ENCODE measurements at places on chromosomes 11 and 22.

GRCh38 chr11:78575478-78575877, 814 bp upstream of the NARS2 start:
- DNase-seq: no peak

GRCh38 chr11:96340555-96340885, 2.5 kb downstream of the MAML2 start:
- DNase-seq: no peak

DNA sequence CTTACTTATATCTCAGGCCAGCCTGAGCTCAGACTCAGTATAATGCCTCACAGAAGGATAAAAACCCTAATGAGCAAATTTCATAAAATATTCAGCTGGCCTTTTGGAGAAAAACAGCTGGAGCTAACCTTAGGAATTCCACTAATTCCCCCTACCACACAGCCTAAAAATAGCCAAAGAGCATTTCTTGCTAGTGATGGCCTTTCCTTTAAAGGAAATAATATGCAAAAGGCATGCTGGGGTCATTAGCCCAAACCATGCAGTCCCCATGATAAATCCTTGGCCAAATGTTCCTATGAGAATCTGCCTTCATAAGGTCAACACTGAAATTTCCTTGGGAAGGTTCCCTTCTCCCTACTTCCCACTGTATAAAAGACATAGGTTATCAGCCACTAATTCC, 38.2 kb downstream of the SYTL2 start:
- no peak for DNase-seq

GRCh38 chr11:43575913-43576310, 104.6 kb upstream of the HSD17B12 start:
- DNase-seq: no peak

DNA sequence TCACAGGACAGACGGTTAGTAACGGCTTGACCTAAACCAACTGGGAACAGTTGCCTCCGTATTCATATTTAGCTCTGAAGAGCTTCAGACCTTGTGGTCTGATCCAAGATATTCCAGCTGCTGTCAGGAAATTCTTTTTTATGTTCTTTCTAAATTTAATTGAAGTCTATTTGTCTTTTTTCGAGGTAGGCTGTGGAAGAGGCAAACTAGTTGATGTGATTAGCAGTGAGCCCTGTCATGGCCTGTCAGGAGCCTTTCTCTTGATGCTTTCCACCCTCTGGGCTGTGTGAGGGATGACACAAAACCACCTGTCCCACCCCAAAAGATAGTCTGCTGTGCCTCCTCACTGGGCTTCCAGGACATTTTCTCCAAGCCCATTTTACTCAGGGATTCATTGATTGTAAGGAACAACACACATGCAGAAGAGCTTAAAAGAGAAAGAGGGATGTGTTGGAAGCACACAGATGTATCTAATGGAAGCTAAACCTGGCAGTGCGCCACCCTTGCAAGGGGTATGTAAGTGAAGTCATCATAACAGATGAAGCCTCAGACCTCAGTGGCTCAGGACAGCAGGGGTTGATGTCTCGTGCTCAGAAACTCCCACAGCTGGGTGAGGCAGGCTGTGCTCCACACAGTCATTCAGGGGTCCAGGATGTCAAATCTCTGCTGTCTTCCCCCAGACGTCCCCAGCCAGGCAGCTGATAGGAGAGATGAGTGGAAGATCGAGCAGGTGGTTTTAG, 170.0 kb downstream of the NCAM1 start:
- DNase-seq: no peak

DNA sequence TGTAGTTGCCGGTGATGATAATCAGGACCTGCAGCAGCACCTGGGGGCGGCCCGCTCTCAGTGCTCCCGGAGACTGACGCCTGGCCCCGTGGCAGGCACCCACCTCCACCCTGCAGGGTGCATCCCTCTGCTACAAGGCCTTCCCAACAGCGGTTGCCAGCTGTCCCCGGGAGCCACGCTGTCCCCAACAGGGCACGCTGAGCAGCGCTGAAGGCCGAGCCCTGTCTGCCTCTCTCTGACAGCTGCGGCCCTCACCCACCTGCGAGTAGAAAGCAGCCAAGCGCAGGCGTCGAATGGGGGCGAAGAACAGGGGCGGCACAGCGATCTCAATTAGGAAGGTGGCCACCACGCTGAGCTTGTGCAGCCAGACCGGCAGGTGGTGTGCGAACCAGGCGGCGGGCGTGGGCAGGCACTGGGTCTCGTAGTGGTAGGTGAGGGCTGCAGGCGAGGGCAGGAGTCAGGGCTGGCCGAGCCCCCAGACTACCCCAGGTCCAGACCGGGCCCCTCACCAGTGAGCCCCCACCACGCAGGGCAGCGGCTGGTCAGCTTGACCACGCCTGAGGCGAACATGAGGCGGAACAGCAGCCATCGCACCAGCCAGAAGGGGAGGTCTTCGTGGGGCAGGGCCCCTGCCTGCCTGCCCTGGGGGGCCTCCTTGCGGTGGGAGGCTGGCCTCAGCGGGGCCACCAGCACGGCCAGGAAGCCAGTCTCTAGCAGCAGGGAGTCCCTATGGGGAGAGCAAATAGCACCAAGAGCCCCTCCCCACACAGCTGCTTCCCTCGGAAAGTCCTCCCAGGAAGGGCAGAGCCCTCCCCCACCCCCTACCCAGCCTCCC, 1.5 kb downstream of the LMF2 start:
- DNase-seq: no peak

DNA sequence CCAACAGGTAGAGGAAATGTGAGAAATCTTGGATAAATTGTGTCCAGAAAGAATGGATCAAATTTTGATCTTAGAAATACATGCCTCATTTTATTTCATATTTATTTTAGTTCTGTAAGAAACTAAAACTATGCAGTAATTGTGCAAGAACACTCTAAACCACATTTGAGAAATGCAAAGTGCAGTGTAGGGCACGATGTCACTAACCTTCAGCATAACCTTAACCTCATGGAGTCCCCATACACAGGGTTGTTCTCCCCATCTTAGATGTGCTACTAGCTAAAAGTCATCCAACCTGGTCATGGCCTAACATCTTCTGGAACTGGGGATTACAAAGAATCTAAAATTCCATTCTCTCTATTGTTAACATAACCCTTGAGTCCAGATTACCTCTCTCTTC, 48.4 kb upstream of the ARHGAP42 start:
- DNase-seq: no peak

- DNase-seq: no peak
These were observed 13.6 kb upstream of the MUC2 start for GRCh38 chr11:1060852-1061616.

DNA sequence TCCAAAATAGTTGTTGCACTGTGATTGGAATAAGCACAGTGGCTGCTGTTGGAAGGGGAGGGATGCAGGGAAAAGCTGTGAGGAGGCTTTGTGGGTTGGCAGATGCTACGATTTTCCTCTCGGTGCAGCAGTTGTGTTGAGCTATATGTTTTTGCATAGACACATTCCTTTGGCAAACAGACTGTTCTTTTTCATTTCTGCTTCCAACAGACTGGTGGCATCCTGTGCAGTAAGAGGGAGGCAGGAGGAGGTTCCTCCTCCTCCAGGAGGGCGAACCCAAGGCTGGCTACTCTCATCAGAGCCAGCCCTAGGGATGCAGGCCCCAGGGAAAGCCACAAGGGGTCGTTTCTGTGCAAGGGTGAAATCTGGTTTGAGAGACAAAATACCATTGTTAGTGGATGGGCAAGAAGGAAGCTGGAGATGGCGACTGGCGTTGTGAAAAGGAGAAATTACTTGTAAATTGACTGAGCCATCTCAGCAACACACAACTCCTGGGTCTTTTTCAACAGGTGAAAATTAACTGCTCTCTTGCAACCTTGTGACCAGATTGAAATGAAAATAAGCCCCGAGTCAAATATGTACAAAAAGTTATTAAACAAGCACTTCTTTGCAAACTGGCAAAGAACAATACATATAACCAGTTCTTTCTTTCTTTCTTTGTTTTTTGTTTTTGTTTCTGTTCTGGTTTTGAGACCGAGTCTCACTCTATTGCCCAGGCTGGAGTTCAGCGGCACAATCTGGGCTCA, 26.5 kb upstream of the UBASH3B start:
- DNase-seq: no peak

- DNase-seq: no peak
These were observed 228.3 kb downstream of the FAM181B start for GRCh38 chr11:82505379-82505778.

GRCh38 chr11:70090961-70091381, 12.9 kb downstream of the ANO1 start:
- DNase-seq: no peak

GRCh38 chr22:27851974-27852746, 50.6 kb upstream of the MN1 start:
- no peak for DNase-seq

DNA sequence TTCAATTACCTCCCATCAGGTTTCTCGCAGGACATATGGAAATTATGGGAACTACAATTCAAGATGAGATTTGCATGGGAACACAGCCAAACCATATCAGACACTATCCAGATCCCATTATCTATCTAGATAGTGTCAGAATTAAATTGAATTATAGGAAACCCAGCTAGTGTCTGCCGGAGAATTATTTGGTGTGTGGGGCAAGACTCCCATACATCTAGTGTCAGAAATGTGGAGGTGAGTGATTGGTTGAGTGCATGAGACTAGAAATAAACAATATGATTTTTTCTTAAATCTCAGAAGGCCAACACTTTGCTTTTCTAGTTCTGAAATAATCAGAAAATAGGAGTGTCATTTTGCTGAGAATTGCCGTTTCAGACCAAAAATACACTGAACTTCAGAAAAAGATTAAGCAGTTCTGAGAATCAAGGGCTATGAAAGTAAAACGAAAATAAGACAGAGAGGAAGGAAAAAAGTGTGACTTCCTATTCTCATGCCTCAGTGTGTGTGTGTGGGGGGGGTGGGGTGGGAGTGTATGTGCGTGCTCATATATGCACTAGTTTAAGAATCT, 21.3 kb downstream of the CASP12 start:
- DNase-seq: peak; percentile 27

- DNase-seq: no peak
These were observed 10.8 kb downstream of the GNB1L start for GRCh38 chr22:19843857-19844376.

- no peak for DNase-seq
These were observed 13.0 kb upstream of the TBX1 start for GRCh38 chr22:19747551-19747950.

- DNase-seq: peak; percentile 66
These were observed 898 bp downstream of the ZNF215 start for GRCh38 chr11:6927030-6927617.

GRCh38 chr11:107648242-107648641, 57.3 kb downstream of the ELMOD1 start:
- DNase-seq: no peak

GRCh38 chr11:64643256-64643881, 52.3 kb downstream of the SLC22A12 start:
- no peak for DNase-seq

- no peak for DNase-seq
These were observed 60.2 kb downstream of the NTM start for GRCh38 chr11:131430473-131431208.

GRCh38 chr22:43257549-43257948, 70.6 kb upstream of the TTLL12 start:
- DNase-seq: no peak

- DNase-seq: no peak
These were observed 13.5 kb downstream of the FBLN1 start for GRCh38 chr22:45516163-45516562.

- no peak for DNase-seq
These were observed 12.4 kb upstream of the TEF start for GRCh38 chr22:41369424-41369745.

- DNase-seq: no peak
These were observed 251.8 kb downstream of the TENM4 start for GRCh38 chr11:79189055-79189454.

DNA sequence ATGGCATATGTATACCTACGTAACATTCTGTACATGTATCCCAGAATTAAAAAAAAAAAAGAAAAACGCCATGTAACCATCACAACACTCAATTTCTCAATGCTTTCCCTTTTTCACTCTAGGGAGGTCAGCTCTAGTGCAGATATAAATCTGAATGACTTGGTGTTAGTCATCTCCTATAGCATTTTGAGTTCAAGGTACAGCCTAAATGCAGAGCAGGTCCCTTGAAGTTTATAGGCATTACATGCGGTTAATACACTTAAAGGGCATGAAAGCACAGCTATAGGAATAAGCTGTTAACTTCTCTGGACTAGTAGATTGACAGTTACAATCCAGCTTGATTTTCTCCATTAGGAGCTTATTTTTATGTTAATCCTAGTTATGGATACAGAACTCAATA, 16.2 kb upstream of the OR52I2 start:
- no peak for DNase-seq

- no peak for DNase-seq
These were observed 2.1 kb upstream of the DGKZ start for GRCh38 chr11:46345131-46345597.

- no peak for DNase-seq
These were observed 13.3 kb downstream of the LRRC4C start for GRCh38 chr11:41446107-41446506.

DNA sequence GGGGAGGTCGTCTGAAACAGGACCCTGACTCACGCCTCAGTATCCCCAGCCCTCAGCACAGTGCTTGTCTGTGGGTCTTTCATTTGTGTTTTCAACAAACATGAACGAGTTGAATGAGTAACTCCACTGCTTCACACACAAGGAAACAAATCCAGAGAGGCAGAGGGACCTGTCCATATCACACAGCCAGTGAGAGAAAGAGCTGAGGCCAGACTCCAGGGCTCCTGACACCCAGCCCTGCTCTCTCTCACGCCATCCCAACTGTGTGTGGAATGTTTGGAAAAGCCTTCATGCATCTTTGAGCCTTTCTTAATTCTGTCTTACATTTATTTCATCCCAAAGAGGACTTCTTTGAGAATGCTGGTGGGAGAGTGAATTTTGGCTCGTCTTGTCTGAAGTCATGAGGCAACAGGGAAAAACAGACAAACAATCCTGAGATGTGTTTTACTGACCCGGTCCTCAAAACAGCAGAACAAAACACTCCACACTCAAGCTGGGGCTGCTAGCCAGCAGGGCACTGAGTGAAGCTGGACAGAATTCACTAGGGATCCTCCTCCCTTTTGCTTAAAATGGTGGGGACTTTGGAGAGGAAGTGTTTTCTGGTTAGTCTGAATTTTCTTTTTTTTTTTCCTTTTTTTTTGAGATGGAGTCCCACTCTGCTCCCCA, 19.7 kb upstream of the ALG8 start:
- no peak for DNase-seq

GRCh38 chr22:19762568-19763457, 2.2 kb downstream of the TBX1 start:
- no peak for DNase-seq

All from GM12864 (cell line).